ENCODE measurements at places on chromosomes 16 and 17. TPM values are rescaled to one million over a fixed set of nuclear protein-coding genes. Genes with fewer than 3 reads are reported as not detected.

The ABCC12 gene
- not detected for total RNA-seq

The WSCD1 gene
- 4.4 TPM for total RNA-seq

GRCh38 chr17:46776298-46777005 is 42.0 kb downstream of the WNT3 start:
- no peaks in the 10 kb centered on the region for H3K27me3 ChIP-seq
- H3K36me3 ChIP-seq = no peaks in the 10 kb centered on the region
- DNase-seq = peak; percentile 53
- H3K4me3 ChIP-seq = no peak overlapping the region

- no peak for DNase-seq
- no peaks in the 10 kb centered on the region for H3K27me3 ChIP-seq
- H3K27ac ChIP-seq = no peak overlapping the region
- H3K4me3 ChIP-seq = no peak overlapping the region
- no peaks in the 10 kb centered on the region for H3K4me1 ChIP-seq
Observed at GRCh38 chr16:21989133-21989532, 11.8 kb downstream of the PDZD9 start.

GRCh38 chr17:64320613-64321553 is 57.8 kb upstream of the TEX2 start:
- peaks cover 10% of the 10 kb centered on the region for H3K27me3 ChIP-seq
- no peak overlapping the region for H3K27ac ChIP-seq
- no peaks in the 10 kb centered on the region for H3K36me3 ChIP-seq
- DNase-seq = no peak
- H3K4me3 ChIP-seq = peak overlapping the region; percentile 53

All from chondrocyte (in vitro differentiated cells).